ENCODE measurements at places on chromosomes 3 and 15.
A peak's percentile ranks its signal among the peaks of the same experiment; 100 is the strongest.

- DNase-seq: no peak
These were observed 123.3 kb upstream of the TTC14 start for GRCh38 chr3:180478695-180479094.

- no peak for DNase-seq
These were observed 224.5 kb downstream of the TIGIT start for GRCh38 chr3:114518206-114518808.

GRCh38 chr3:172511783-172512762 lies 11.2 kb downstream of the TNFSF10 start:
- no peak for DNase-seq

DNA sequence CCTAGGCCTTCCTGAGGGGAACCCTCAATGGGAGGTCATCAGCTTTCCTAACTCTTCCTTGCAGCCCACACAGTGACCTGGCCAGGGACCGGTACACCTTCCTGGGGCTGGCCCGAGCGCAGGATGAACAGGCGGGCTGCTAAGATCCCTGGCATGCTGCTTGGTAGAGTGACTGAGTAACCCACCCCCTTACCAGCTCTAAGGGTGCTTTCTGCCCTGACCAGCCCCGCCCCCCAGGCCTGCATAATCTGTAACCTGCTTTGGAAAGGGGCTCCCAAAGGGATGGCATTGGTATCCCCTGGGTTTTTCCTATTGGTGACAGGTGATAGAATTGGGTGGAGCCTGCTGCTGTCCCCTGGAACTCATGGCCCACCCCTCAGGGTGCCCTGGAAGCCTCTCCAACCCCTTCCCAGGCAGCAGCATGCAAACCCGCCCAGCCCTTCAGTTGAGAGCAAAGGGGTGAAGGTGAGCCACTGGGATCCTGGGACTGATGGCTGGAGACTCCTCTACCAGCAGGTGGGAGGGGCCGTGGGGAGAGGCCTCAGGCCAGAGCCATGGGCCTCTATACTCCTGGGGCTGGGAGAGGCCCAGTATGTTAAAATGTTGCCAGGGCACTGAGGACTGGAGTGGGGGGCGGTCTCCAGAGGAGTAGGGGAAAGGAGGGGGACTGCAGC lies 11.1 kb upstream of the KIF7 start:
- DNase-seq: no peak

- DNase-seq: no peak
These were observed 43.6 kb upstream of the PLXNA1 start for GRCh38 chr3:126939338-126939718.

DNA sequence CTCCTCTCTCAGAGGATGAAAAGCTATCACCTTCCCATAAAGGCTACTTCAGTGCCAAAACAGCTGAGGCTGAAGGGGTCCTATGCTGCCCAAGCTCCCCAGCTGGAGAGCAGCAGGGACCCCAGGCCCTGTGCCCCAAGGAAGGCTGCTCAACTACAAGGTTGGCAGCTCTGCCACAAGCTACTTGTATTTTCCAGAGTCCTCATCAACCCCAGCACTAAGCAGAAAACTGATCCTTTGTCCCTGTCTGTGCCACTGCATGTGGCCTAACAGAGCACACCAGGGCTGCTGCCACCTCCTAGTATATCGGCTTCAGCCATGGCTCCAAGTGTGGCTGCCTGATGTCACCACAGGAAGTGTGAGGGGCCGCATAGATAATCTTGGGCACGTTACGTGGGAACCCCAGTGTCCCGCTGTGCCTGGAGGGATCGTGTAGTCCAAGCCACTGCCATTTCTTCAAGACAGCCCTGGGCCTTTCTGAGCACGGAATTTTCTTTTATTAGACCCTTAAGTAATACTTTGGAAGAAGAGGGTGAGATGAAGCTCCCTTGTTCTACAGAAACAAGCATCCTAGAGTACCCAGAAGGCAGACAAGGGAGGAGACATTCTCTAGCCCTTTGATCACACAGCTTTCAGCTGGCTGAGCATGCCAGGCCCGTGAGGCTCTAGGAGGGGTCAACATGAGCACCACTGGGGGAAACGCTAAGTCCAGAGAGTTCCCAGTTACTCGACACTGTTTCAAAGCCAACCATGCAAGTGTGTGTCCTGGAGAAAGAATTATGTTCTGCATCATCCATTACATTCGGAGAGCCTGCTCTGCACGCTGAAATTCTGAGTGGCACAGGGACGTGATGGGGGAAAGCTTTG lies 60.7 kb downstream of the CAPN7 start:
- DNase-seq: no peak

DNA sequence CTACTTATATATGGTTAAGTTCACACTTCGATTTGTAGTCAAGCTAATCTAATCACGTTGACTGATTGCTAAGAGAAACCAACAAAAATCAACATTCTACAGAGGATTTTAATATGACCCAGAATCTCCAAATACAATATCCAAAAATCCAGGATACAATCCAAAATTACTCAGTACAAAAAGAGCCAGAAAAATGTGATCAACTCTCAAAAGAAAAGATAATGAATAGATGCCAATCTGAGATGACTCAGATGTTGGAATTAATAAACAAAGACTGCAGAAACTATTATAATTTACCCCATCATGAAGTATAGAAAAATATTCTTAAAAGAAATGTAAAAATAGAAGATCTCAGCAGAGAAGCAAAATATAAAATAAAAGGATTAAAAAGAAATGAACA lies 22.3 kb downstream of the HACL1 start:
- no peak for DNase-seq

- peak; percentile 58 for DNase-seq
These were observed 38.3 kb downstream of the KBTBD12 start for GRCh38 chr3:127953091-127954035.

GRCh38 chr15:53757906-53758305 lies 1.6 kb downstream of the WDR72 start:
- DNase-seq: no peak

DNA sequence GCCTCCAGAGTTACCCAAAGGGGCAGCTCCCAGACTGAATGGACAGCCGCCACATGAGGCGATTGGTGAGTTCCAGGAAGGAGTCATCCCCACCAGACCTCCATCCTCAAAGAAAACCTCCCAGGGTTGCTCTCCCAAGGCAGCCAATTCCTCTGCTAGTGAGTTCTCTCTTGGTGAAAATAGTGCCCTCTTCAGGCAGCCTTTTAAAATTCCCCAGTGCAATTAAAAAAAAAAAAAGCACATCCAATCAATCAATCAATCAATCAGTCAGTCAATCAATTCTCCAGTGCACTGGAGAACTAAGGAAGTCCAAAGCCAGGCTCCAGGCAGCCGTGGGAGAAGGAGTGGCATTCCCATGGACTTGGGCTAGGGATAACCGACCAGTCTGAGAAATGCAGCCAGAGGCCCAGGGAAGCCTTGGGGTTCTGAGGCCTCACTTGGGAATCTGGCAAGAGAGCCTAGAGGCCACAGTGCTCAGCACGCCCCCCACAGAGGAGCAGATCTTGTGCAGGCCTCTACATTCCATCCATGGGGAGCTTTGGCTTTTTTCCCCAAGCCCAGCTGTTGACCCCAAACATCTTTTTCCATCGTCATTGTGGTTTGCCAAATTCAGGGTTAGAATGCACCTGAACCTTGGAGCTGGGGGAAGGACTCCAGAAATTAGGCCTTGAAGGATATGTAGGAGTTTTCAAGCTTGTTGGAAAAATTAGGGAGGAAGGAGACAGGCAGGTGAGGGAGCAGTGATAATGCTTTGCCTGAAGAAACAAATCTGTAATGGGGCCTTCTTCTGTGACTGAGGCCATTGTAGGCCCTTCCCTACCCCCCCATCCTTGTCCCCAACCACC lies 4.8 kb downstream of the PAQR5 start:
- no peak for DNase-seq

- no peak for DNase-seq
These were observed 65.3 kb upstream of the IGF1R start for GRCh38 chr15:98582900-98583554.

GRCh38 chr3:120567370-120568201 lies 28.6 kb upstream of the NDUFB4 start:
- peak; percentile 77 for DNase-seq

- no peak for DNase-seq
These were observed 29.7 kb downstream of the CRYGS start for GRCh38 chr3:186514296-186515002.

DNA sequence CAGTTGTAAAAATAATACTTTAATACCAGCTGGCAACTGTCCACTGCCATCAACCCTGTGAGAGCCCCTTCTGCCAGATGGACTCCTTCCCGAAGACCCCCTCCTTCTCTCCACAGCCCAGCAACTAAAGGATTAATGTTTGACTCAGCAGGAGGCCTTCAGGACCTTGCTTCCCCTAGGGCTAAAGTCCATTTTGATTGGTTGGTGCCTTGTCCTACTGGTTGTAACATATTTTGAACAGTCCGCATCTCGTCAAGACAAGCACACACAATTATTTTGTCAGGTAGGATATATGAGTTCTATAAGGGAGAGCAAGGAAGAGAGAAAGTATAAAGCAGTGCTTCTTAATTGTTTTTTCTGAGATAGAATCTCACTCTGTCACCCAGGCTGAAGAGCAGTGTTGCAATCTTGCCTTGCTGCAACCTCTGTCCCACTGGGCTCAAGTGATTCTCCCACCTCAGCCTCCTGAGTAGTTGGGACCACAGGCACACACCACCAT lies 18.6 kb downstream of the ACOX2 start:
- peak; percentile 88 for DNase-seq

DNA sequence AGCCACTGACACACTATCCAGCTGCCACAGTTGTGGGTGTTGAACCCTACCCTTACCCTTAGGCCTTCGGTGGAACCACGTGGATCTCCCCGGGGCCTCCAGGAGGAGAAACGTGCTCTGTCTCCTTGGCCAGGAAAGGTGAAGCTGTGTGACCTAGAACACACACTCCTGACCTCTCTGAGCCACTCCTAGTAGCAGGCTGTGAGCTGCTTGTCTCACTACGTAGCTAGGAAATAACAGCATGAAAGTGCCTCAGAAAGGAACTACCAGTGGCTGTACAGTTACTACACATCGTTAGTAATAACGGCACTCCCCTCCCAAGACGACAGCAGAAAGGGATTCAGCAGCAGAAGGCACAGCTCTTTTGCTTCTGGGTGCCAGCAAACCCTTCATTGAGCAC lies 36.2 kb upstream of the SLC6A6 start:
- no peak for DNase-seq

Measured in eye (tissue), 1 donor.